ENCODE measurements at places on chromosomes 4 and X.

- DNase-seq, result no peak
Observed at GRCh38 chr4:79632114-79632513, 224.1 kb upstream of the GK2 start.

DNA sequence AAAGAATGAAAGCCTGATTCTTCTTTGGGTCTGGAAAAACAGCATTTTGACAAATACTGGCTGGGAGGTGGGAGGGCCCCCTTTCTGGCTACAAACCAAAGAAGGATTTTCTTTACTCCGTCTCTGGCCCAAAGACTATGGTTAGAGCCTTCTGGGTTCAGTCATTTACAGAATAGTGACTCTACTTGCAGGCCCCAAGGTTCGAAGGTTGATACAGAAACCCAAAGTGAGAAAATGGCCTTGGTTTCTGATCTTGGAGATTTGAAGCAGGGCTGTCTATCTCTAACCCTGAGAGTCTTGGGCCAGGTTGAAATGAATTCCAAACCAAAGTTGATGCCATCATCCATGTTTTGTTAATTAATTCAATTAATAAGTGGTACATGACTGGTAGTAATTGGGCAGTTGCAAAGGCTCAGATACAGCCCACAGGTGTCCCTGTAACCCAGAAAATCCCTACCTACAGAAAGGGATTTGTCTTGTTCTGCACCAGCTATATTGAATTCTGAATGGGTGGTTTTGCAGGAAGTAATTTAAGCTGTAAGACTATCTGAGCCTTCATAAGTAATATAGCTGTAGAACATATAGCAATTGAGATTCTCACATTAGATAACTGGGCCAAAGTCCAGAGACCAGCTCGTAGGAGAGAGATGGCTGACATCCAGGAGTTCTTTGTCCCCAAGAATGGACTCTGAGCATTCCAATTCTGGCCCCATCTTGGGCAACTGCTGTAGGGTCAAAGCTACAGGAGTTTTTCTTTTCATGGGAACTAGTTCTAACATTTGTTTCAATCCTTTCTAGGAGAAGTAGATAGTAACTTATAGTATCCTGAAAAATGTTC lies 34.5 kb downstream of the CHRNA9 start:
- DNase-seq, result no peak

DNA sequence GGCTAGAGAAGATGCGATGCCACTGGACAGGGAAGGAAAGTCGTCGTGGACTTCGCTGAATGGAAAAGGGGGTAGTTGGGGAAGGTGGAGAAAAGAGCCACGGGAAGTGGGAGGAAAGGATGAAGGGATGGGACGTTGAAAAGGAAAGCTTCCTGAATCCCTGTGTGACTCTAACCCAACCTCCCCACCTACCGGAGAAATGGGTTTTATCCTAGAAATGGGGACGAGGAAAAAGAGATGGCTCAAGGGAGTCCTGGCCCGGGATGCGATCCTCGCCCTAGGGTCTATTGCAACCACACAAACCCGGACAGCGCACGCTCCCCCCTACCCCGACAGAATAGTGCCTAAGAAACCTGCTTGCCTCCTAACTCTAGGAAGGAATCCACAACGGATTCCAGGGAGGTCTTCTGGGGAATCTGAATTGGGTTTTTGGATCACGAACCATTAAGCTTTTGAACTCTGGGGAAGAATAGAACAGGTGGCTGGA lies 738 bp upstream of the TSPAN5 start:
- DNase-seq, result no peak

DNA sequence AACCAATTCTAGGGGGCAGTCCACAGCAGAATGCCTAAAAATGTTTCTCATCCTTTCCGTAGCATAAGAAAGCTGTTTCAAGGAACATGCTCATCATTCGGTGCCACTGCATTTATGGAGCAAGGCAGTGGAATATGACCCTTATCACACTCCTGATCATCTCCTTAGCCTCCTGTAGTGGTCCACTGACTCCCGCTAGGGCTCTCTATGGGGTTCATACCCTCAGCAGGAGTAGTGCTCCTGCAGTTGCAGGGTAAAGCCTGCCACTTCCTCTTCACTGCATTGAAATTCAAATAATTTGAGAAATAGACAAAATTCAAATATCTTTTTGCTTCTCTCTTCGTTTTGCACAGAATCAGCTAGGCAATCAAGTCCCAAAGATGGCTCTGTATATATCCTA lies 107.0 kb downstream of the NDST3 start:
- DNase-seq, result no peak

DNA sequence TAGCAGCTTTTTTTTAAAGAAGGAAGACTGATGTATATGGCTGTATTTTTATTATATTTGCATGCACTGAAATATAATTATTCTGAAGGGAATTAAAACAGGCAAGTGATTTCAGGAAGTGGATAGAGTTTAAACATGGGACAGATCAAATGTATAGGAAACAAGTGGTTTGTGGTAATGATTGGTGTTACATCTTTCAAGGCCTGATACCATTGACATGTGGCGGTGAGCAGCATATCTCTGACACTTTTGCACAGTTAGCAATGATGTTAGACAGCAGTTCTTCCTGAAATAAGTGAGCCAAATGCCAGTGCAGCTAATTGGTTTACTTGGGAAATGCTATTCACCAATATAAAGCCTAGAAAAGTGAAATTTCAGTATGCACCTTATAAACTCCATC lies 272.1 kb downstream of the RPA4 start:
- DNase-seq, result no peak

- DNase-seq, result no peak
Observed at GRCh38 chr4:1244081-1244977, 4.6 kb downstream of the CTBP1 start.

DNA sequence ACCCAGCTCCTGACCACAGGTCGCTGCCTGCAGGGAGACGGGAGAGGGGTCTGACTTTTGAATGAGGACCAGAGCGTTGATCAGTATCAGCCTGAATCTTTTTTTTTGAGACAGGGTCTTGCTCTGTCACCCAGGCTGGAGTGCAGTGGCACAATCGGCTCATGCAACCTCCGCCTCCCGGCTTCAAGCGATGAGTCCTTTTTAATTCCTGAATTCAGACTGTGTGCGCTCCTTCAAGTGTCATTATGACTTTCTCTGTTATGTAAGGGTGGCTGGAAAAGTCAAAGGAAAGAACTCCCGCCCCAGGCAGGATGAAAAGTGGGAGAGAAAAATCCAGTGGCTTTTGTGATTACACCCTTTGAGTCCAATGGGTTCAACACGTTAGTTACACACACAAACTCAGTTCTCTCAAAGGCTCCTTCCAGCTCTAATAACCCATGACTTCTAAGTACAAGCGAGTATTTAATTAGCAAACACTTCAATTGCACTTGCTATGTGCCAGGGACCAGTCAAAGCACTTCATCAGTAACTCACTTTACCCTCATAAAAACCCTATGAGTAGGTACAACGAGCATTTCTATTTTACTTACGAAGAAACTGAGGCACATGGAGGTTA lies 44.4 kb downstream of the PDHA1 start:
- no peak for DNase-seq

DNA sequence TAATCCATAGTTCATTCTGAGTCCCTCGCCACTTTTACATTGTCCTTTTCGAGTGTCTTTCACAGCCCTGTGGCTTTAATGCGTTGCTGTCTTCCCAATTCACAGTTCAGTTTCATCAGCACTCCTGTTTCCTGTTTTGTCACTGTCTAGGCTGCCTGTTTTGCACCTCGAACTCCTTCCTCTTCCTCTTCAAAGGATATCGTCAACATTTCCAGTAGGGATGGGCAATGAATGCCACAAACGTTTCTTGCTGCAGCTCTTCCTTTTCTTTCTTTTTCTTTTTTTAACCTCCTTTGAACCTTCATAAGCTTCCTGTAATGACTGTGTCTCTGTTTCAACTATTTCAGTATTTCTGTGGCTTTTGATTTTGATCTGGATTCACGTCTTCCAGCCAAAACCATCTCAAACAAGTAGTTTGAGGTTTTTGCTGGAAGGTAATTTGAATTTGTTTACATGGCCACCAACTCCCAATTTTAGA lies 105.4 kb downstream of the ANXA3 start:
- DNase-seq, result no peak

DNA sequence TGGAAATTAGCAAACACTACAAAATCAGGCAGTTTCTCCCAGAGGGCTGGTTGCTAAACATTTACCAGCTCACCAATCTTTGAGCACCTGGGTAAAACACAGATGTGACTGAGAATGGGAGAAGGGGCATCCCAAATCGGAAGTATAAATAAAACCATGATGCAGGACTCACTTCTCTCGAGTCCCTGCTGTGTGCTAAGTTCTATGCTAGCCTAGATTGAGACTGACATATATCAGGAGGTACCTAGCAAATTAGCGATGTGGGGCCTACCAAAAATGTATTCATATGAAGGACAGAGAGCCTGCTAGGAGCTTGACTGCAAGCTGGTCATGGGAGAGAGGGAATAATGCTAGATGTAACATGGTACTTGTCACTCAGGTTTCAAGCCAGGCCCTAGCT lies 171.9 kb upstream of the PGRMC2 start:
- DNase-seq, result no peak
